ENCODE measurements at places on chromosomes 11 and 22.

GRCh38 chr11:7031471-7031871 lies 11.2 kb downstream of the NLRP14 start:
- no peak for DNase-seq

- DNase-seq: no peak
Observed at GRCh38 chr11:93526346-93526633, 16.9 kb downstream of the SMCO4 start.

DNA sequence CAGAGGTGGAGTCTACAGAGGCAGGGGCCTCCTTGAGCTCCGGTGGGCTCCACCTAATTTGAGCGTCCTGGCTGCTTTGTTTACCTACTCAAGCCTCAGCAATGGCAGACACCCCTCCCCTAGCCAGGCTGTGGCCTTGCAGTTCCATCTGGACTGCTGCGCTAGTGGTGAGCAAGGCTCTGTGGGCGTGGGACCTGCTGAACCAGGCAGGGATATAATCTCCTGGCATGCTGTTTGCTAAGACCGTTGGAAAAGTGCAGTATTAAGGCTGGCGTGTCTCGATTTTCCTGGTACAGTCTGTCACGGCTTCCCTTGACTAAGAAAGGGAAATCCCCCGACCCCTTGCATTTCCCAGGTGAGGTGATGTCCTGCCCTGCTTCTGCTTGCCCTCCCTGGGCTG lies 77.7 kb downstream of the GDPD4 start:
- DNase-seq: no peak

DNA sequence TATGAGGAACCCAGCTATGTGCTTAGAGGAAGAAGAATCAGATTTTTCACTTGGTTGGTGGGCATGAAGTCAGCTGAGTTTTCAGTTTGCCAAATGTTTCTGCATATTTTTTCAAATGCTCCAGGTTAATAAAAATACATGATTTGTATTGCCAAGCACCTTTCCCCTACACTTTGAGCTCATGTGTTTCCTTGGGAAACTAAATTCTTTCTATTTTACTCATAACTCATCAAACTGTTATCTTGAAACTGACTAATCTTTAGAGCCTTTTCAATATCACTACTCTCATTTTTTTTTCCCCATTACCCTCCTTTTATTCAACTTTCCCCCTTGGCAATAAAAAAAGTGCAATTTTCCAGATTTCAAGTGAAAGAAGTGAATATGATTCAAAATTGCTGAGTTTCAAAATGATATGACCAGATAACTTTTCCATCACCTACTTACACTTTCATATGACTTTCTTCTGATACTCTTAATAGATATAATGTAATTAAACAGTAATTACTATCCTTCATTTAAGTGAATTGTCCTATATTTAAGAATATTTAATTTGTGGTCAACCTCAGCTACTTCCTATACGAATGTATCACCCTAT lies 91.9 kb upstream of the SOX6 start:
- no peak for DNase-seq

- DNase-seq: no peak
Observed at GRCh38 chr11:65853246-65853979, 4.6 kb downstream of the CFL1 start.

- DNase-seq: no peak
Observed at GRCh38 chr11:130535520-130535919, 87.1 kb downstream of the ADAMTS15 start.

DNA sequence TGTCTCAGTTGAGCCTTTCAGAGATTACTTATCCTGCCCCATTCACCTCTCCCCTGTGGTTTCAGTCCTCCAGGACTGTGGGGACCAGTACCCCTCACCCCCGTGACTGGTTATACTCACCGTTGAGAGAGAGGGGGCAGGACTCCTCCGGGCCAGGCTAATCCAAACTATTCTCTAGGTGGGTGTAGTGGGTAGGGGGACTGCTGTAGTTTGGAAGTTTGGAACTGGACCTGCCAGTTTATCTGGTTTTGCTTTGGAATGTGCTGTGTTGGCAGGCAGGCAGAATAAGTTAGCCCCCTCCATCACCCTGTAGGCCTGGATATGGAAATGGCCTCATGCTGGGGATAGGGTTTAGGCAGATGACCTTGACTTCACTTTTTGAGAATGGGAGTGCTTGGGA lies 13.5 kb downstream of the TEAD1 start:
- no peak for DNase-seq
